ENCODE measurements at places on chromosomes 5 and 9.

DNA sequence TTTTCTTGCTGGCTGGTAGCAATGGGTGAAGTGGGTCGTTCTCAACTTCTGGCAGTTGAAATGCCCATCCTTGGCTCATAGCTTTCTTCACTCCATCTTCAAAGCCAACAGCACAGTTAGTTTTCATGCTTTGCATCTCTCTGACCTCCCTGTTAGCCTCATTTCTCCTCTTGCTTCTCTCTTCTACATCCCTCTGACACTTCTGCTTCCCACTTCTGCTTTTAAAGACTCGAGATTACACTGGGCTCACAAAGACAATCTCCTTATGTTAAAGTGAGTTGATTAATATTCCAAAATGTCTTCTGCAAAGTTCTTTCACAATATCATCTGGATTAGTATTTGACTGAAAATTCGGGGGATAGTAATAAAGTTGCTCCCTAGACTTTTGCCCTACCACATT is 684.8 kb upstream of the CCNG1 start:
- no peak for DNase-seq

DNA sequence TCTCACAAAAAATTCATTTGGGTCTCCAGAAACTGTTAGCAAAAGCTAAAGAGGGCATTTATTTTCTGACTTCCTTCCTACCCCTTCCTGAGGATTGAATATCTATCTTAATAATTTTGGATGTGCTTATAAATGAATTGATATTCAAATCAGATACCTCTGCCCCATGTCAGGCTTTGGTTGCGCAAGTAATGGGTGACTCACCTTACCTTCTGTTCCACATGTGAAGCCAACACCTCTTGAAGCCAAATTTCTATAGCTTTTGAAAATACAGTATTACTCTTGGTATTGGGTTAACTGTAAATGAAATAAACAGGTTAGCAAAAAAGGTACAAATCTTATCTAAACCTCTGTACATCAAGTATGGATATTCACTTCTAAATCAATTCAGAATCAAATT is 122.0 kb downstream of the PRDM6 start:
- DNase-seq: no peak

- no peak for DNase-seq
Measured at GRCh38 chr5:170584450-170585058, 80.7 kb downstream of the KCNIP1 start.

- no peak for DNase-seq
Measured at GRCh38 chr5:43615445-43616184, 12.6 kb downstream of the NNT start.

DNA sequence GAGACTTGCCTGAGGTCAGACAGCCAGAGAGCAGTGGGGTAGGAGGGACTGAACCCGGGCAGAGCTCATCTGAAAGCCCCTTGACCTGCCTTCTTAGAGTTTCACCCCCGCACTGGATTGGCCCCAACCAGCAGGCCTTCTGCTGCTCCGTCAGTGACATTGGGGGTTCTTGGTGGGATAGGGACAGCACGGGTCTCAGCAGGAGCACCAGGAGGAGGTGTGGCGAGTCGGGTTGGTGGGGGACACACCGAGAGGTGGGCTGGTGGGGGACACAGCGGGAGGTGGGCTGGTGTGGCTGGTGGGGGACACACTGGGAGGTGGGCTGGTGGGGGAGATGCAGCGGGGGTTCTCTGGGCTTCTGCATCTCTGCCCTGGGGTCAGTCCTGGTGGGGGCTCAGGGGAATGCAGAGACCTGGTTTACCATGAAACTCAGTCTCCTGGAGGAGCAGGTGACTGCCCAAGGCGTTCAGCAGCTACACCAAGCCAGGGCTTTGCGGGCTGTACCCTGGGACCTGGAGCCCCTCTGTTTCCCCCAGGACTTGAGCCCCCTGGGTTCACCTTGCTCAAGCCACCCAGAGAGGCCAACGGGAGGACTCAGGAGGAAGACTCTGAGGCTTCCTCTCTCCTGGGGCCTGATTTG is 28.1 kb upstream of the RNU6ATAC start:
- DNase-seq: no peak

- no peak for DNase-seq
Measured at GRCh38 chr9:82757924-82758323, 305.0 kb downstream of the RASEF start.

GRCh38 chr9:115596021-115596745 is 478.2 kb upstream of the TNC start:
- no peak for DNase-seq

DNA sequence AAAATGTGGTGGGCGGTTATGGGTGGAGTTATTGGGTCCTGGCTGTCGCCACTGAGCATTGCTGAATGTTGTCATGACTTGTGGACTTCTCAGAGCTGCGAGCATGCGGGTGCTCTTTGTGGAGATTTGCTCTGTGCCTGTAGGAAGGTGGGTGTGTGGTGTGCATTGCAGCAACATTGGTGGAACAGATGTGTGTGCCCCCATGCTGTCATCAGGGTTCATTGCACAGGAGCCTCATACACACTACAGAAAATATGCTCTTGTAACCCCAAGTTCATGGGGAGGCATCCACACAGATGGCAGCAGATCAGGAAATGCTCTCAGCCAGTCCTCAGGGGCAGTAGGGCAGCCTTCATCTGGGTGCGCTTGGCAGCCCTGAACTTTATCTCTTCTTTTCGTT is 55.9 kb upstream of the PHF2 start:
- no peak for DNase-seq

- DNase-seq: no peak
Measured at GRCh38 chr5:87579678-87580077, 166.9 kb upstream of the CCNH start.

DNA sequence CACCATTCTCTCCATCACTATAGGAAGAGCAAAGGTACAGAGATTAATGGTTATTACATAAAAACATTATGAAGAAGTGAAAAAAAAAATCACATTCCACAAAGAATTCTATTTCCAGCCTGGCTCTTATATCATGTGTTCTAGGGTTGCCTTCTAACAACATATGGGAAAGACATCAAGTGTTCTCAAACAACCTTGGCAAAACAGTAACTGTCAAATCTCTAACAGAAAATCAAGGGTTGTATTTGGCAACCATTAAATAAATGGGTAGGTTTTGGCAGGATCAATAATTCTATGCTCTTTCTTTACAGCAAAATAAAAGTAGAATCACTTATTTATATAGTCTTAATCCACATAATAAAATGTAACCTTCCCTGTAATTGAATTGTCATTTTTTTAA is 728.9 kb downstream of the MAT2B start:
- DNase-seq: no peak
